ENCODE measurements at places on chromosomes 5 and 9. TPM values are rescaled to one million over a fixed set of nuclear protein-coding genes. Genes with fewer than 3 reads are reported as not detected.

GRCh38 chr5:134084570-134084969 lies 29.9 kb upstream of the TCF7 start:
- no peak for DNase-seq

GRCh38 chr5:143076377-143076776 lies 306.2 kb downstream of the ARHGAP26 start:
- no peak for DNase-seq

DNA sequence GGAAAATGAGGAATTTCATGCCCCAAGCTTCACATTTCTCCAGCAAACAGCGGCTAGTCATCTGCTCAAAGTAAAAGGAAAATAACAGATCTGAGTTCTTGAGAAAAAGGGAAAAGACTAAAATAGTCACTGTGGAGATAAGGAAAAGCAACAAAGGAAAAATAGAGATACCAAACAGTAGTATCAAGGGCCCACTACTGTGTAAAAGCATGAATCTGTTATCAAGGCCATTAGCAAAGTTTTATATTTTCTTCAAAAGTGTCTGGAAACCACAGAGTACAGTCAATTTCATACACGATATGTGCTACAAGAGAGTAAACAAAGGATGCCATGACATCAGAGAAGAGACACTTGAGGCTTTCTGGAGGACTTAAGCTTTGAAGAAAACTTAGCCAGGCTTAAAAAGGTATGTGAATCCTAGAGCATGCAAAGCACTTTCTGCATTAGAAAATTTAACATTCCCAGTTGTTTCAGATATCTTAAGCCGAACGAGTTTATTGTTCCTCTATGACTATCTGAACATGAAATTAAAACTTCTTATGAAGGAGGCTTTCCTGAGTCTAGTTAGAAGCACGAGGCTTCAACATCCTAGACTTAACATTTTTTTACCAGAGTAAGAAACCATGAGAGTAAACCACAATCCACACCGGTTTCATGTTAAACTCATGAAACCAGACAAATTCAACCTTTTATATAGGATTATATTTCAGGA lies 1.2 kb downstream of the TTC33 start:
- DNase-seq, result peak; percentile 55

- DNase-seq, result no peak
Measured at GRCh38 chr9:112443200-112443599, 43.4 kb upstream of the KIAA1958 start.

INSL4 gene
- not detected for polyA plus RNA-seq

SHISAL2B gene
- 7.8 TPM for polyA plus RNA-seq

DNA sequence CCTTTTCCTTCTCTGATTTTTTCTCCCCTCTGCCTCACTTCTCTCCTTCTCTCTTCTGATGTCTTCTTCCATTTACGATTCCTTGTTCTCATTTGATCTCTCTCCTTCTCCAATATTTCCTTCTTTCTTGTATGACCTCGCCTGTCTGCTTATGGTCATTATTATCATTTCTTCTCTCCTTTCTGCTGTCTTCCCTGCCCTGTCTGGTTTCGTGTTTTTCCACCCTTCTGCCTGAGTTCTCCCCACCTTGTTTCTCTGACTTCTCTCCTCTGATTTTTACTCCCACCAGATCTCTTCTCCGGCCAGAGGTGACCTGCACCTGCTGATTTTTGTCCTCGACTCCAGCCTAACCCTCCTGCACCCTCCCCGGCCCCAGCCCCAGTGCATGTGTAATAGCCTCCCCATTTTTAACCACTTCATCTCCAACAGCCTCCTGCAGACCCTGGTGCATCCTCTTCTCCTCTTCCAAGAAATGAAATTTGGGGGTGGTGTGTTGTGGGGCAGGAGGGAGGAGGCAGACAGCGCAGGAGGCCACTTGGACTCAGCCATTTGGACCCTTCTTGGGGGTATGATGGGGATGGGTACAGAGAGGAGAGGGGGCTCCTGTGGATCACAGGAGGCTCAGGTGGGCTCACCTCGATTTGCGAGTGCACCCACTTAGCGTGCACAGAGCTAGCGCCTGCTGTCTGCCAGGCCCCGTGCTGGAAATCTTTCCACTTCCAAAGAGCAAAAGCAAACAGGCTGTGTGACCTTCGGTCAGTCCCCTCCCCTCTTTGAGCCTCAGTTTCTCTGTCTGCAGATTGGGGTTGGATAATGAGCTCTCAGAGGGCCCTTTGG lies 32.5 kb downstream of the GSN start:
- DNase-seq, result no peak

SLC34A3 gene
- 2.5 TPM for polyA plus RNA-seq

Data from right lung (tissue), 10 donors.